NCI-H1105 (cell line): ENCODE measurements at places on chromosomes 11 and 22.
A peak's percentile ranks its signal among the peaks of the same experiment; 100 is the strongest.

DNA sequence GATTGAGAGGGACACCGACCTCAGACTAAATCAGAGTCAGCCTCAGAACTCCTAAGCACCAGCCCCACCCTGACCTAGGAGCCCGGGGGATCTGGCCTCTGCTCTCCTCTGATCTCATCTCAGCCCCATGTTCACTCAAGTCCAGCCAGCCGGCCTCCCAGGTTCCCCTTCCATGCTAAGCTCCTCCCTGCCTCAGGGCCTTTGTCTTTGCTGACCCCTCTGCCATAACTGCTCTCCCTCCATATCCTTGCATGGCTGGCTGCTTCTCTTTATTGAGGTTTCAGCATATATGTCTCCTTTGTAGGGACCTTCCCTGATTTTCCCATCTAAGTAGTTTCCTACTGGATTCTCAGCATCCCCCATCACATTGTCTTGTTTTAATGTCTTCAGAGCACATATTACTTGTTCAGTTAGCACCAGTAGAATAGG is 780 bp upstream of the SLC15A3 start:
- no peak for DNase-seq

- DNase-seq, result no peak
These were observed 62.6 kb downstream of the FLRT1 start for GRCh38 chr11:64098318-64098831.

GRCh38 chr22:20148414-20148813 is 2.4 kb downstream of the CCDC188 start:
- no peak for DNase-seq

GRCh38 chr11:102234779-102235439 is 82.4 kb upstream of the BIRC3 start:
- DNase-seq, result no peak

GRCh38 chr11:63554877-63555223 is 8.3 kb downstream of the PLAAT2 start:
- no peak for DNase-seq

DNA sequence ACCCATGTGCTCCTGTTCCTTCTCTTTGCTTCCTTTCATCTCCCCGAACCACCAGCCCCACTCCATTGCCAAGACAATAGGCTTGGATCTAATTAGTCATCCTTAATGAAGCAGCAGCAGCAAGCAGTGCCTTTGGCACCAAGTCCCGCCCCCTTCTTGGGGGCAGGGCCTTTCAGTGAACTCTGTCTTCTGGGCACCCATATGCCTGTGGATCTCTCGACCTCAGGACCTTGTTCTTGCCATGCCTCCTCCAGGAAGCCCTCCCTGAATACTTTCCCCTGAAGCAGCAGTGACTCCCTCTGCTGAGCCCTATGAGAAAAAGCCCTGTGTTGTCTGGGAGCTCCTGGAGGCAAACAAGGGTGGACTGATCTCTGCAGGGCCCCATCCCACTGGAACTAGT is 32.1 kb downstream of the ARHGEF17 start:
- DNase-seq, result no peak

DNA sequence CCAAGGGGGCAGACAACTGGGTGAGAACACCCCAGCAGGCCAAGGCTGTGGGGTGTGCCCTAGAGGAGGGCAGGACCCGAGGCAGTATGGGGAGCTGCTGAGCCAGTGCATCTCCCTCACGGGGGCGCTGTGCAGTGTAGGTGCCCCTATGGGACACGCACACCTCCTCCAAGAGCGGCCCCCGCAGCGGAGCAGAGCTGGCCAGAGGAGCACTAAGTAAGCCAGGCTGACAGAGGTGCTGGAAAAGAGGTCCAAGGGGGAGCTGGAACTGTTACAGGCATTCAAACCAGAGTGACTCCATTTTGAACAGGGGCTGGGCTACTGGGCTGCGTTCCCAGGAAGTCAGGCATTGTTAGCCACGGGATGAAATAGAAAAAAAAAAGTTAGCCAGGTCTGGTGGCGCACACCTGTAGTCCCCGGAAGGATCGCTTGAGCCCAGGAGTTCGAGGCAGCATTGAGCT is 41.8 kb downstream of the TST start:
- no peak for DNase-seq

DNA sequence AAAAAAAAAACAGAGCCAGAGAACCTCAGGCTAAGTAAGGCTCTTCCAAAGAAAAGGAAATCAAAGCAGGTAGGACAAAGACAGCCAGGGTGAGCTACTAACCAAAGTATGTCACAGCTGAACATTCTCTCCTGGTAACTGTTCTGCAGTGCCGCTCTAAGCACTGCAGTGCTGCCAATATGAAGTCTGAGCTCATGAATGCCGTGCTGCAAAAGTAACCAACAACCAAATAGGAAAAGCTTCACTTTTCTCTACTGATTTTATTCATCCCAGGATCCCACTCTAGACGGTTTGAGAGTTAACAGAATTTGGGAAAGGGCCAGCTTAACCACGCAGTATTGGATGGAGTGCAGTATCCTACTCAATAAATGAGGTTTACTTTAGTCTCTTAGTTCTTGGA is 3.5 kb downstream of the SIK3 start:
- no peak for DNase-seq

GRCh38 chr11:98455500-98456307 is 565.0 kb upstream of the CNTN5 start:
- DNase-seq, result no peak

- DNase-seq, result no peak
These were observed 324.3 kb downstream of the OPCML start for GRCh38 chr11:133207995-133208394.

- DNase-seq, result peak; percentile 43
These were observed 775 bp downstream of the FAM181B start for GRCh38 chr11:82732734-82733443.

DNA sequence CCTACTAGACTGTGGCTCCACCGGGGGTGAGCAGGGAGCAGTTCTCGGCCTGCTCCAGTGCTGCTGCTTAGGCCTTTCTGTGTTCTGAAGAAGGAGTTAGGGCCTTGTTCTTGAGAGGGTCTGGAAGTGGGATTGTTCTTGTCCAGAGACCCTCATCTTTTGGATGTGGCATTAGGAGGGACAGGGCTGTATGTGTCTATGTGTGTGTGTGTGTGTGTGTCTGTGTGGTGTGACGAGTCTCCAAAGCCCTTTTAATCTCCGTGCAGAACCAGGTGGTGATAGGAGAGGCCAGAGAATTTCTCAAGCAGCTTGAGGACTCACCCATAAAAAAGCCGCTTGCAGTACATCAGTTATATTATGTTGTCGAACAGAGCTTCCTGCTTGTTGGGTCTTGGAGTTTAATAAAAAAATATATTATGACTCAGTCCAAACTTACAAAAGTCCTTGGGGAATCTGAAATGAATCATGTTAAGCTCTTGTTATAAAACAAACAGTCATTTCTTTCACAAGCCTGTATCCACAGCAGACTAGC is 196.5 kb downstream of the TENM4 start:
- DNase-seq, result no peak

DNA sequence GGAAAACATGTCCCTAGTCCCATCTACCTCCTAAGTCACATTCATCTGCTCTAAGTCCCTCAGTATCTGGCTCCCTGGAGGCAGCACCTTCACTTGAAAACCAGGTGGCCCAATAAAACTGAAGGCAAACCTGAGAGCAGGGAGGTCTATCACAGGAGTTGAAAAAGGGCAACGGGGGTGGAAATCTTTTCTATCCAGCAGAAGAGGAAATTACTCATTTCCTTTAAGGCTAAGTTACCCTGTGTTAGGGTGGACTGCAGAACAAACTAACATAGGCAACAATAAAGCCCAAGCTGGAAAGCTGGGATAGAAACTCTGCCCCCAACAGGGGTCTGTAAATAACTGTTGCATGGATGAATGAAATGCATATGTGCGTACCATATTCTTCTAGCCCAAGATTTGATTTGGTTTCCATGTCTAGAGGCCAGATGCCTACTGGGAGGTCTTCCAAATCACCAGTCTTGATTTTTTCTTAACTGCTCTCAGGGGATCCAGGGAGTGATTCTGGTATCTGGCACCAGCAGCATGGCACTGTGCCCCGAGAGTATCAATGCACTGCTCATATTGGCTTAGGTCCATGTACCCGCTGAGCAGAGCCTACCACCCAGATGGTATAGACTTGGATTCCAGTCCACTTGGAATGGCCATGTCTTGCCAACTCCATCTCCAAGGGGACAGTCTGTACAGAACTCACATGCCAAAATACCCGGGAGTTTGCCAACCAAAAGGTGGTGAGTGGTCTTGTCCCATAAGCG is 350.0 kb upstream of the NCAM1 start:
- DNase-seq, result peak; percentile 37

DNA sequence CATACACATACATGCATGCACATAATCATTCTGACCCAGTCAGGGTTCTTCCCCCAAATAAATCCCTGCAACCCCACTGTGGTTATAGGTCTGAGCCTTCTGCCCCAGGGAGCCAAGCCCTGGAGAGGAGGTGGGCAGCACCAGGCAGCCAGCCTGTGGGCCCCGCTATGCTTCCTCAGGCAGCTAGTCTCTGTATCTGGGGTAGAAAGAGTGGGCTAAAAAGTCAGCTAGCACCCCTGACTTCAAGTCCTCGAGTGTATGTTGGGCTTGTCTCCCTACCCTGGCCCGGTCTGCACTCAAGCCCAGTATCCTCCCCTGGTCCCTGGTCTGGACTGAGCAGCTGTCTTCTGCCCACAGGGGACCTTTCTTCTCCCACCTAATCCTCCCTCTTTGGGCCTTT is 28.0 kb downstream of the KCNQ1OT1 start:
- no peak for DNase-seq

- no peak for DNase-seq
These were observed 31.8 kb downstream of the DKK3 start for GRCh38 chr11:11976481-11977127.

DNA sequence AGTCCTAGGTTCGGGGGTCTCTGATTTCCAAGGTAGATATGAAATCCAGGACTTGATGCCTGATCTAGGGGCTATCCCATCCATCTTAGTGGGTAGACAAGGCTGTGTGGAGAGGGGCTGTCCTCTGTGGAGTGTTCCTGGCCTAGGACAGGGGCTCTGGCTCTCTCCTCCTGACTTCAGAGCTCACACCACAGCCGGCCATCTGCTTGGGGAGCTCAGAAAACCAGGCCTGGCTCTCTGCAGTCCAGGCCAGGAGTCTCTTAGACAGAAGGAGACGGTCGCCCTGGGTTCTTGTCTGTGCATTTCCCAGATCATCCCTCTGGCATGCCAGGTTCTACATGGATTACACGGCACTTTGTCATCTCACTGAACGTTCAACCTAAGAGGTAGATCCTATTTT is 17.9 kb downstream of the TUB start:
- DNase-seq, result no peak

- DNase-seq, result no peak
These were observed 4.7 kb downstream of the GAL3ST1 start for GRCh38 chr22:30569674-30570202.

DNA sequence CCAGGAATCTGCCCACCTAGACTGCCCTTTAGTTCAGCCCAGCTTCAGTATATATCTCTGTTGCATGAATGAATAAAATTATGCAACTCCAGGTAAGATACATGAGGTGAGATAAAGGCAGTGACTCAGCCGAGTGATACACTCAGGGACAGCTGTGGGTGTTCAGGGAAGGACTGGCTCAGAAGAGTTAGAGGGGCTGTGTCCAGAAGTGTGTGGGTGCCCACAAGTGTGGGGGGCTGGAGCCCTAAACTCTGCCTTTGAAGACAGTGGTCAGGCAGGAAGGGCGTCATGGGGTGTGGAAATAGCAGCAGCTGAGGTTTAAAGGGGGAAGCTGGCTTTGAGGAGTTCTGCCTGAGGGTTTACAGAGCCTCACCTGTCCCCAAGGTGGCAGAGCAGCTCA is 8.3 kb downstream of the FTH1 start:
- DNase-seq, result no peak

DNA sequence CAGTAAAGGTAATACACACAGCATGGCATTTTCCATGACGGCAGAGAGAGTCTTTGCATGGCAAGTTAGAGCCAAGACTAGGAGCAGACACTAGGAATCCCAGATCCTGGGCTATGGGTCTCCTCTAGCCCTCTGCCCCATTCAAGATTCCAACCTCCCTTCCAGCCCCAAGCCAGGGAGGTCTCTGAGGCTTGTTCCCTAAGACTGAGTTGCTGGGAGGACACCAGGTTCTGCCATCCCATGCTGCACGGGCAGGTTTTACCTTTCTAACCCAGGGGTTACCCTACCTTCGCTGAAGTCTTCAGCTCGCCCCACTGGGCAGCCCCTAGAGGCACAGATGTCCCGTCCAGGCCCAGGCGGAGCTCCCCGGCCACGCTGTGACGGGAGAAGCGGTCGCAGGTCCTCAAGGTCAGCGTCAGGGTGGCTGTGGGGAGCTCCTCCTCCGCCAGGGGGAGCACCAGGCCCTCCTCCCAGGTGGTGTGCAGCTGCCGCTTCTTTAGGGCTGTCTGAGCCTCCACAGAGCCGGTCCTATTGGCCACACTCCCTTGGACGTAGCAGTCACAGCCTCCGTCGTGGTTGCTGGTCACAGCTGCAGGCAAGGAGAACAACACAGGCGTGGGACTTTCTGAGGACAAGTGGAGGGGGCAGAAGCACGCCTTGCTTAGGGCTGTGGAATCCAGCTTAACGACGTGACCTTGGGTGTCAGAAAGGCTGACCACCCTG is 33.8 kb downstream of the SYT13 start:
- no peak for DNase-seq

DNA sequence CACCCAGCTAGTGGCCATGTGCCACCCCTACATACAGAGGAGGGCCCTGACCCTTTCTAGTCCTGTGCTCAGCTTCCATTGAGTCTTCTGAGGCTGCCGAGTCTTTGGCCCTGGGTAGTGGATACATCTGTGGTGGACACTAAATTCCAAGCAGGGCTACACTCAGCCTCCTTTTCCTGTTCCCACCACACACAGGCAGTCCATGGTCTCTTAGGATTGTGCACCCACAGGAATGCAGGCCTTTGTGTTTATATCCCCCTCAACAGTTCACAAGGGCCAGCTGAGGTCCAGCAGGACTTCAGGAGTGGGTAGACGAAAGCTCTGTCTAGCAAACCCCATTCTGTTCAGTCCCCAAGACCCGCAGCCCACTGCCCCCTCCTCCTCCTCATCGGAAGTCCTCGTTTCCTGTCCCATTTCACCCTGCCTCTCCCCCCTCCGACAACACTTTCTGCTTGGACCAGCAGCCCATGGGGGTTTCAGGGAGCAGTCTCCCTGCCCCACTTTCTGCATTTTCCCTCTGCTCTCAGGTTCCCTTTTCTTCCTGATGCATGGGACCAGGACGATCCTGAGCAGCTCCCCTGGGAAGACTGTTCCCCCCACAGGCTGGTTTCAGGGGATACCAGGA is 91.8 kb downstream of the SWAP70 start:
- no peak for DNase-seq

GRCh38 chr11:90803366-90803765 is 580.5 kb upstream of the CHORDC1 start:
- DNase-seq, result no peak
